Stimulated activated CD4-positive, alpha-beta T cell treated with anti-CD3 and anti-CD28 coated beads, Interleukin-4, amount 100 ng/mL, for 48 hours (primary cell): ENCODE measurements at places on chromosomes 7 and 10.

DNA sequence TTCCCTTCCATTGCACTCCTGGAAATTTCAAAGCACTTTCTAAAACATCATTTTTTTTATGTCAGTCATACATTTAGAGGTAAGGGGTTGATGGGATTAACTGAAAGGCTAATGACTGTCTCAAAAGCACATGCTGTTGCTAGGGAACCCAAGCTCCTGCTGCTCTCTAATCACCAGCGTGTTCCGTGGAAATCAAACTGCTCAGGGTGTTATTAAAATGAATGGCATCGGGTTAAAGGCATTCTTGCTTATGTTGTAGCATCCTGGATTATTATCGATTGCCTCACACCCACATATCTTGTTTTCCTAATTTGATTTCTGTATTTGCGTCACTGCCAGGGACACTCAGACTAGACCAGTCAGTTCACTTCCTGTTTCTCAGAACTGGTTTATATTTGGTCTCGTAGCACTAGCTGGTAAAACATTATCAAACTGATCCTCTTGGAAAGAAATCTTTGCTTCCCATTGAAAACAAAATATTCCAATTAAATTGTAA is 216.5 kb upstream of the MKLN1 start:
- no peak for DNase-seq

DNA sequence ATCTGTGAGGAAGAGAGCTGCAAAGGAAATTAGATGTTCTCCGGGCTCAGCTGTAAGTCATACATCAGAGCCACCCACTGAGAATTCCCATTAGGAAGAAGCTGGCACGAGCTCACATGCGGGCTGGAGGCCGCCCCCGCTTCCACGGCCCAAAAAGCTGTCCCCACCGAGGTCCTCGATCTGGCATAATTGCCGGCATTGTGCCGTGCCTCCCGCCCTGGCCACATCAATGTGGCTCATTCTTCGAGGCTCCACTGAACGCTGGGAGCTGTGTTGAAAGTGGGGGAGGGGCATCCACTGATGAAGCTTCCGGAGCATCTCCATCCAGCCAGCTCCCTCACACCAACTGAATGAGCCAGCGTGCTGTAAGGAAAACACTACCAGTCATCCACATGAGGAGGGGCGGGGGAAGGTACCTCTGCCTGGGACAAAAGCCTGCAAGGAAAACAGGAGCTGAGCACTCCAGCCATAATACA is 173.1 kb downstream of the PTPRN2 start:
- no peak for DNase-seq

- DNase-seq = no peak
Measured at GRCh38 chr7:48426966-48427555, 255.8 kb downstream of the ABCA13 start.

DNA sequence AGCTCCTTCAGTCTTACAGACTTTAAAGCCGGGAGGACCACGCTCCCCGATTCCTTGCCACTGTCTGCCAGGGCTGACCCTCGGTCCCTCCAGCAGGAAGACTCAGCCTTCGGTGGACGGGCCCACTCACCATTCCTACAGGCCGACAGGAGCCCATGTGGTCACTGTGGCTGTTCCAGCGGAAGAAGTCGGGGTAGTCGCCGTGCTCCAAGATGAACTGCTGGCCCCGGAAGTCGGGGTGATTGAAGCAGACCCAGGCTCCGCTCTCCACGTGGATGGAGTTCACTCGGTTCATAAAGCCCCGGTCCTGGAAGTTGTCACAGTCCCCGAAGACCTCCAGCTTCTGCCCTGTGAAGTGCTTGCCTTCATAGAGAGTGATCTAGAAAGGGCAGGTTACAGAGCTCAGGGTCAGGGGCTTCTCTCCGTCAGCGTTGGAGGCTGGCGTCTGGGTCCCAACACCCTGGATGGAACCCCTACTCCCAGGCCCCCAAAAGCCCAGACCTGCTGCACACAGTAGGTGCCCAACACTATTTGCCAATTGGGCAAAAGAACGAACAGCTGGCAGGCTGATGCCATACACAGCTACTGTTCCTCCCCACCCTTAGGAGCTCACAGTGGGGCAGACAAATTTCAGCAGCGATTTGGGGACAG is 1.9 kb downstream of the CRYGN start:
- DNase-seq = no peak
